Activated T-helper 17 cell treated with anti-CD3 and anti-CD28 coated beads, Interleukin-2, amount 50 U/mL, for 72 hours (primary cell): ENCODE measurements at places on chromosomes 1 and 21.
A peak's percentile ranks its signal among the peaks of the same experiment; 100 is the strongest.

DNA sequence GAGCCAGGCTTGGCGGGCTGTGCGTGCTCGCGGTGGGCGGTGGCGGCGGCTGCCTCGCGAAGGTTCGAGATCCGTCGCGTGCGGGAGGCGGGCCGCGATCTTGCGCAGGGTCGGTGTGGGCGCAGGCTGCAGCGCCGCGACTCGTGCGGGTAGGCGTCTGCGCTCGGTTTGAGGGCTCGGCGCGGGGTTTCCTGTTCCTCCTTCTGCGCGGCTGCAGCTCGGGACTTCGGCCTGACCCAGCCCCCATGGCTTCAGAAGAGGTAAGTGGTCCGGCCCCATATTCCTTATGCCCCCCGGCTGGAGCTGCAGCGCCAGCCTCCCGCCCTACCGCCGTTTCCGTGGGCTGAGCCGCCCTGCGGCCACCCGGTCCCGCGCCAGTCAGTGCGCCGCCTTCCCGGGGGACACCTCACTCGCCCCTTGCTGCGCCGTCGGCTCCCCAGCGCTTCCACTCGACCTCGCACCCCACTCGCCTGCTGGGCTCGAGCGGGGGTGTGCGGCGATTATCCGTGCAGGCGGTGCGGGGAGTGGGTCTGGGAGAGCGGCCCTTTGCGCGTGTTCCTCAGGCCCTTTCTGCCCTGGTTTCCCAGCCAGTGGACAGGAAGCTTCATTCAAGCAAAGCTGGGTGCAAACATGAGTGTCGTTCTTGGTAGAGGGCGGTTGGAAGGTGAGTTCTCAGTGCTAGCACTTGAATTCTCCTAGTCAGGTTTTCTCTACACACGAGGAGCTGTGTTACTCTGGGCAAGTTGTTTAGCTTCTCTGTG lies at the start of gene CACYBP:
Gene CACYBP, plus strand, starts transcription at position 12 of the 761 bp plus-strand sequence. Its CDS starts 234 bp downstream, at position 246.
- ATAC-seq: peak; percentile 2

- ATAC-seq: no peak
Observed at GRCh38 chr1:180254854-180255253, 24.8 kb downstream of the LHX4 start.

GRCh38 chr1:160711276-160711601 lies 383 bp downstream of the CD48 start:
- no peak for ATAC-seq

DNA sequence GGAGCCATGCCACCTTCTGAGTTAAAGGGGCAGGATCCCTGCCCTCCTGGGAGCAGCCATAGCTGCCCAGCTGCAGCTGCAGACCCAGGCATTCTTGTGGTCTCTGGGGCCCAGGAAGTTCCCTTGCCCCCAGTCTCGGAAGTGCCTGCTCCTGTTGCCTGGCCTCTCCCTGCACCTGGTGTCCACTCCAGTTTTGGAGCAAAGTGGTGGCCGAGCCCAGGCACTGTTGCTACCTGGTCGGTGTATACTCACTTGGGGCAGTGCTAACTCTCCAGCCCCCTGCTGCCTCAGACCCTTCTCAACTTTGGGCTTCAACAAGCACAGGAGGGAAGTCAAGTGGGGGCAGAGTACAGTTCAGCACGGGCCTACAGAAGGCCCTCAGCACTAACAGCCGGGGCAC lies 352.9 kb upstream of the NCAM2 start:
- no peak for ATAC-seq

DNA sequence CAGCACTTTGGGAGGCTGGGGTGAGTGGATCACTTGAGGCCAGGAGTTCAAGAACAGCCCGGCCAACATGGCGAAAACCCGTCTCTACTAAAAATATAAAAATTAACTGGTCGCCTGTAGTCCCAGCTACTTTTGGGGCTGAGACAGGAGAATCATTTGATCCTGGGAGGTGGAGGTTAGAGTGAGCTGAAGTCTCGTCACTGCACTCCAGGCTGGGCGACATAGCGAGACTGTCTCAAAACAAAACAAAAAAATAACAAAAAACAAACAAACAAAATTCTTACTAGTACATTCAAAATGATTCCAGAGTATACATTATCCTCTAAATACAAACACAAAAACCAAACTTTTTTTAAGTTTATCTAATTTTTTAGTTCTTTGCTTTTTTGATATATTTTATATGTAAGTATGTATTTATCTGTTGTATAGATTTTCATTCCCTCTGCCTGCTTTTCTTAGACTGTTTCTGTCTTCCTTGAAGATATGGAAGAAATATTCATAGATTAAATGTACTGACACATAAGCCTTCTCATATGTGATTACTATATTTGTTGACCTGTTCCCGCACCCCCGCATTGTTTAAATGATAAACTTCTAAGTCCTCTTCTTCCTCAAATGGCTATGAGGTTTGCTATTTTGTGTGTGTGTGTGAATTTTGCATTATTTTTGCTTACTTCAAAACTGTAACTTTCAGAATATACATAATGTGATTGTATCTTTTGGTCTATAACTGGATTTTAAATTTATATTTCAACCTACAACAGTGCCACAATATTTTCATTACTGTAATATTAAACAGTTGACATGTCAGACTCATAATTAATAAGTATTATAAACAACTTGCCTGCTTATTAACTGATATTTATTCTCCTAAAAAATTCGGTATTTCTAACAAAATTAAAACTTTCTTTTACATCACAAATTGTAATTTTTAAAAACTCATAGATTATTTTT lies 1674.1 kb upstream of the B3GALT2 start:
- no peak for ATAC-seq

- no peak for ATAC-seq
Observed at GRCh38 chr1:228810878-228811711, 75.8 kb downstream of the RHOU start.

GRCh38 chr1:175848329-175848728 lies 104.9 kb upstream of the TNR start:
- ATAC-seq: no peak
